ENCODE measurements at places on chromosomes 5 and 9. TPM values are rescaled to one million over a fixed set of nuclear protein-coding genes. Genes with fewer than 3 reads are reported as not detected.

DNA sequence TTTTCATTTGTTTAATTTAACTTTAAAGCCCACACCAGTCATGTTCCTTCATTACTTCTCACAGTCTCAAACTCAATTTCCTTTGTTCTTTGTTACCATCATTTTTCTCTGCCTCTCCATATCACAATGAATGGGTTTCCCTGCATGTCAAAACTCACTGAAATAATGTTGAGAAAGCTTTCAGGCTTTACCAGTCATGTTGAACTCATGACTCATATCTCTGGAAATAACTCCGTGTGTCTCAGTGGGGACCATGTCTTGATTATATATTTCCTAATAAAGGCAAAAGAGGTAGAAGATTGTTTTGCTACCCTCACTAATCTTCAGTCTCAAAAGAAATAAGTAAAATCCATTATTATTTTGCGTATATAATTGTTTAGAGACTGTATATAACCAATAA lies 231.2 kb downstream of the CHSY3 start:
- H3K27ac ChIP-seq, result no peak overlapping the region
- no peaks in the 10 kb centered on the region for H3K27me3 ChIP-seq
- H3K4me3 ChIP-seq, result no peak overlapping the region

GRCh38 chr9:30075451-30076199 lies 2308.8 kb upstream of the ACO1 start:
- H3K27me3 ChIP-seq, result no peaks in the 10 kb centered on the region
- no peak overlapping the region for H3K27ac ChIP-seq
- H3K4me1 ChIP-seq, result no peaks in the 10 kb centered on the region
- H3K36me3 ChIP-seq, result no peaks in the 10 kb centered on the region
- DNase-seq, result no peak

DNA sequence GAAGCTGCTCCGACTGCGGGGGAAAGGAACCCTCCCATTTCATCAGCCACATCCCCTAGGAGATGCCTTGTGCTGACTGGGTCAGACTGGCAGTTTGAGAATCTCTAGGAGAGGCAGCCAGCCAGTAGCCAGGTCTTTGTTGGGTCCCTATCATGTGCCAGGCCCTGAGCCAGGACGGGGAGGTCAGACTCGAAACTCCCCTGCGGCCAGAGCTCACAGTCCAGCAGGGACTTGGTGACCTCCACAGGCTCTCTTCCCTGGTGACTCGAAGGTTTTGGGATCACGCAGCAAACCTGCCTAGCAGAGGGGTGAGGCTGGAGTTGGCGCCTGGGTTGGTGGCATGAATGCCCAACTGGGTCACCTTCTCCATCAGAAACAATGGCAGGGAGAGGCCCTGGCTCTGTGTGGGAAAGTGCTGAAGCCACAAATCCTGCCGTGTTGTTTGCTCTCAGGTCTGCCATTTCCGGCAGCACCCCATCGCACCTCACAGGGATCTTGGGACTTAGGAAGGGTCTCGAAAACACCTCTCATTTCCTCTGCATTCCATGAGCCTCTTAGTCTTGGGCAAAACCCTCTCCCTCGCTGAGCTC lies 14.4 kb upstream of the ORM1 start:
- H3K27ac ChIP-seq, result no peak overlapping the region
- no peaks in the 10 kb centered on the region for H3K36me3 ChIP-seq
- no peaks in the 10 kb centered on the region for H3K4me1 ChIP-seq
- no peaks in the 10 kb centered on the region for H3K27me3 ChIP-seq
- H3K4me3 ChIP-seq, result no peak overlapping the region
- no peak for DNase-seq

Gene CCDC180
- 3.2 TPM for total RNA-seq

Gene LURAP1L
- not detected for total RNA-seq

DNA sequence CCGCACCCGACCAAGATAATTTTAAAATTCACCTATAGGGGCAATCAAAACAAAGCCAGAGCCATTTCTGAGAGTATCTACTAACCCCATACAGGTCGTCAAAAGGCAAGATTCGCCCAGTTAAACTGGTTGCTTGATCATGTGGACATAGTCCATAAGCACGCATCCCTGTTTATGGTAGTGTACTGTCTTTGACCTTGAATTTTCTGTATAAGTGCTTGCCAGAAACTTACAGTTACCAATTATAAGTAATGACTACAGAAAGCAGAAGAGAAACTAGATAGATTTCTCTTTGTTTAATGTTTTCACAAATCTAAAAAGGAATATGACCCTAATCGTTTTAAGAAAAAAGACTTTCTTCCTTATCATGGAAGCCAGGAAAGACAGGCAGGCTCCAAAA lies 25.6 kb downstream of the SLC31A1 start:
- H3K27me3 ChIP-seq, result no peaks in the 10 kb centered on the region
- no peak overlapping the region for H3K4me3 ChIP-seq
- DNase-seq, result no peak
- no peaks in the 10 kb centered on the region for H3K36me3 ChIP-seq

- DNase-seq, result no peak
- H3K4me1 ChIP-seq, result no peaks in the 10 kb centered on the region
- H3K27ac ChIP-seq, result no peak overlapping the region
These were observed 922.2 kb upstream of the SEMA6A start for GRCh38 chr5:117496801-117497200.

GRCh38 chr5:115963566-115963965 lies 1.3 kb downstream of the LVRN start:
- no peak overlapping the region for H3K27ac ChIP-seq
- peaks cover 16% of the 10 kb centered on the region for H3K27me3 ChIP-seq
- no peak for DNase-seq

GRCh38 chr5:61464512-61464911 lies 132.5 kb downstream of the ZSWIM6 start:
- H3K27me3 ChIP-seq, result no peaks in the 10 kb centered on the region
- no peak for DNase-seq
- no peak overlapping the region for H3K4me3 ChIP-seq
- no peaks in the 10 kb centered on the region for H3K36me3 ChIP-seq
- no peaks in the 10 kb centered on the region for H3K4me1 ChIP-seq
